A549 treated with Hydrocortisone at 1 μM for 4 hours (cell line): ENCODE measurements at places on chromosomes 6 and 20. TPM values are rescaled to one million over a fixed set of nuclear protein-coding genes. Genes with fewer than 3 reads are reported as not detected.

TIAM2 gene
- total RNA-seq = 2.8 to 6.1 TPM (median 3.9 TPM) in 5 replicates

PPIL6 gene
- total RNA-seq = 2.9 to 3.8 TPM (median 3.1 TPM) in 5 replicates

ADGRF4 gene
- 12.7 to 16.6 TPM (median 15.6 TPM) in 5 replicates for total RNA-seq

BACH2 gene
- total RNA-seq = 0.53 to 1.6 TPM (median 0.70 TPM) in 5 replicates

HTR1B gene
- 0.13 to 0.25 TPM (median 0.18 TPM) in 5 replicates for total RNA-seq

POPDC3 gene
- total RNA-seq = 21.9 to 23.9 TPM (median 23.1 TPM) in 5 replicates

RPS6KA2 gene
- 0.07 to 0.38 TPM (median 0.21 TPM) in 5 replicates for total RNA-seq

PACSIN1 gene
- 0.05 to 0.14 TPM (median 0.07 TPM) in 5 replicates for total RNA-seq

CDH4 gene
- 5.8 to 9.4 TPM (median 7.9 TPM) in 5 replicates for total RNA-seq

OPRL1 gene
- total RNA-seq = 1.0 to 1.7 TPM (median 1.2 TPM) in 5 replicates

SEC63 gene
- 17.9 to 23.1 TPM (median 22.8 TPM) in 5 replicates for total RNA-seq

PGBD1 gene
- 4.5 to 5.7 TPM (median 5.1 TPM) in 5 replicates for total RNA-seq
